T1000 (cell line): ENCODE measurements at places on chromosomes 13 and 19.

- no peak for DNase-seq
Observed at GRCh38 chr13:28489524-28489931, 5.4 kb downstream of the FLT1 start.

- DNase-seq, result no peak
Observed at GRCh38 chr13:23394821-23395220, 38.7 kb downstream of the SACS start.

DNA sequence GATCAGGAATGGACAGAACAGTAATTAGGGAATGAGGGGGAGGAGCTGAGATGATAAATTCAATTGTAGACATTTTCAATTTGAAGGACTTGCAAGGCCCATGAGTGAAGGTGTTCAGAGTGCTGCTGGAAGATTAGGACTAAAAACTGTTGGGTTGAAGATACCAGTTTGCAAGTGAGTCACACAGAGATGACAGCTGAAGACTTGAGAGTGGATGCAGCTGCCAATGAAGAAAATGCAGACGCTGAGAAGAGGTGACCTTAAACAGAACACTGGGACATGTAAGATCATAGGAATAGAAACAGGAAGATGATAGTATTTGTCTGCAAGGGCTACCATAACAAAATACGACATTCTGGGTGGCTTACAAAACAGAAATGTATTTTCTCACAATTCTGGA, 1716.5 kb upstream of the SLC10A2 start:
- no peak for DNase-seq

- DNase-seq, result peak; percentile 66
Observed at GRCh38 chr19:14479975-14480699, 5.0 kb upstream of the PTGER1 start.

DNA sequence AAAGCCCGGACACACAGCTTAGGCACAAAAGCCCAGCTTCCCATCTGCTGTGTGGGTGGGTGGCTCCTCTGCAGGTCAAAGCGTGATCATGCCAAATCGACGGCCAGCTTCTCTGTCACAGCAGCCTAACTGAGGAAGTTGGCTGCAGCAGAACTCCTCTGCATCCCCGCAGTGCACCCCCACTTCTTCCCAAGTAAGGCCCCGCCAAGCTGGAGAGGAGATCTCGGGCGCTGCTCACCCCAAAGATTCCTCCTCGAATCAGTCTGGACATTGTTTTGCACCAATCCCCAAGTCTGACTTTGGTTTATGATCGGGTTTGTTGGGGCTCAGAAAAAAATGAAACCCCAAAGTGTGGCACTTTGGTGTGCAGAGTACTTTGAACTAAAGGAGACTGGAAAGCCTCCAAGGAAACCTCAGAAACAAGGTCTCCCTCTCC, 19.7 kb upstream of the CPB2 start:
- DNase-seq, result no peak

GRCh38 chr13:51048616-51049015, 62.5 kb downstream of the C13orf42 start:
- no peak for DNase-seq

- peak; percentile 61 for DNase-seq
Observed at GRCh38 chr13:110062077-110062776, 244.7 kb downstream of the COL4A1 start.

- no peak for DNase-seq
Observed at GRCh38 chr13:35888981-35889380, 242.2 kb downstream of the DCLK1 start.

- DNase-seq, result no peak
Observed at GRCh38 chr13:79989217-79989661, 351.7 kb downstream of the SPRY2 start.

DNA sequence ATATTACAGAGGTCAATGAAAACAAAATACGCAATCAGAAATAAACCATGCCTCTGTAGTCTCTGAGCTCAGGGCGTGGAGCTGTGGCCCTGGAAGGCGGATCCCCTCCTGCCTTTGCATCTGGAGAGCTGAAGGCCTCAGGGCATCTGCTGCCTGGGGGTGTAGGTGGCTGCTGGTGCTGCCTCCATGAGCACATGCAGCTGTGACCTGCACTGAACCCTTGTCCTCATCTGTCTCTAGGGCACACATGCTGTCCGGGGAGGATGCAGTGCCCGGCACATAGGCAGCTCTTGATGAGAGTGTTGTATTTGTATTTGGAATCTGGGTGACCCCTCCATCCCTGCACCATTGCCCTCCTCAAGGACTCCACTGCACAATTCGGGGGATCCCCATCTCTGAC, 185.7 kb downstream of the TEX29 start:
- DNase-seq, result no peak

DNA sequence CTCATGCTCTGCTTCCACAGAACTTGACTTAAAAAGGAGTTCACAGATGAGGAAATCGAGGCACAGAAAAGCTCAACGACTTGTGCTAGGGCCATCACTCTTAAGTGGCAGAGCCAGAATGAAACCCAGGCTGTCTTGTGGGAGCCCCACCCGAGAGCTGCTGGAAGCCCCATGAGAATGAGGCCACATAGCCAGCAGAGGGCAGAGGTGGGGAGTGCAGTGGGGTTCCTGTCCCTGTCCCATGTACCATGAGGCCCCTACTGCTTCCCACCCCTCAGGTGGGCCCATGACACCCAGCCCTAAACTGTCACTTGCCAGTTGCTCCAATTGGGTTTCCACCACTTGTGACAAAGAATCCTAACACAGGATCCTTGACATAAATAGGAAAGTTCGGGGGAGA, 175.9 kb downstream of the IRS2 start:
- DNase-seq, result no peak

- DNase-seq, result peak; percentile 32
Observed at GRCh38 chr19:49119411-49120324, at the start of gene PPFIA3. Gene PPFIA3, plus strand, starts transcription at chr19:49119544. Its CDS starts 8,330 bp downstream, at chr19:49127874.

DNA sequence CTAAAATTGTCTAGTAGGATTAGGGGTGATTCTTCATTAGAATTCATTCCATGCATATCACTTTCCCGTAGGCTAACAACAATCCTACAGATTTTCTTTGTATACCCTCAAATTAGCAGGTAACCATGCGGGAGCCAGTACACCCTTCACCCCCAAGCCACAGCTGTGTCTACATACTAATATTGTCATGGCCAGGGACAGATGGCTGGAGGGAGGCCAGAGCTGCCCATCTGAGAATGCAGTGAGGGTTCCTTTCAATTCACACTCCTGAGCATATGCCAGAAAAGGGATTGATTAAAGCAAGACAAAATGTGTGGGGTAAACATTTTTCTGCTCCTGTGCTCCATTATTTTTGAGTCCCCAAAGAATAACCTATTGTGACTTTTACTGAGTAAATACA, 68.9 kb downstream of the FREM2 start:
- DNase-seq, result no peak

DNA sequence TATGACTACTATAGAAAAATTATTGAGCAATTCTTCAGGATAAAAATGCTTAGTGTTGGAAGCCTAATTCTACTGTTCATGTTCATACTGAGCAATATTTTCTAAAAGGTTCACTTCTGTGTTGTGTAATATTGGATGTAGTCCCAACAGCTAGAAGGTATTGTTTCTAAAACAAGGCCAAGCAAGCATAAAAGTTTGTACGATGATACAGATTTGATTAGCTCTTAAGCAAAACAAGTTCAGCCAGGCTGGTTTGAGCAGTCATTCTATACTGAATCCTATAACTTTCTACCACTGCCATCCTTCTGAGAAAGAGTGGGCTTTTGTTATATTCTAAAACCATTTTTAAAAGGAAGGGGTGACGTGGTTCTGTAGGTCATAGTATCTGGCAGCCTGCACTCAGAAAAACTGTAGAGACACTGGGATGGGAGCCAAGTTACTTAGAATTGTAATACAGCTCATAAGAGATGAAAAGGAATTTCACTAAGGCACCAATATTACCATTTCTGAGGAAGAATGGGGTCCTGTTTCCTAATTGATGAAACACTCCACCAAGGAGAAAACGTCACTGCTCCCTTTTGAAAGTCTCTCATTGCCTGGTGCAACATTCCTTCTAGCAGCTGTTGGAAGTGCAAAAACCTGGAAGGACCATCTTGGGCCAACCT, 275.0 kb upstream of the DACH1 start:
- DNase-seq, result no peak

GRCh38 chr13:61654481-61654880, 238.8 kb upstream of the PCDH20 start:
- DNase-seq, result no peak

DNA sequence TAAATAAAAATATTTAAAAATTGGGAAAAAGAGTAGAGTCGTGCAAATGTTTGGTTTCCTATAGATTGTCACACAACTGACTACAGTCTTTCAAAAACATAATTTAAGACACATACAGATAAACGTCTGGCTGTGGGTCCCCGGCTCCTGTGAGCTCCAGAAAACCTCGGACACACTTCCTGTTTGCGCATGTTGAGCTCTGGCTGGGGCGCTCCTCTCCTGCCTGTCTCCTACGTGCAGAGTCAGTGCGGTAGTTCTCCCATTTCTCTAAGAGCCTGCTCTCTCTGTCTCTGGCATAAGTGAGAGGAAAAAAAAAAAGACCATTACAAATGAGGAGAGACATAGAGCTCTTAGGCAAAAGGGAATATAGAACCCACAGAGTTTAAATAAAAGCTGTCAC, 128.2 kb upstream of the OBI1 start:
- DNase-seq, result no peak

DNA sequence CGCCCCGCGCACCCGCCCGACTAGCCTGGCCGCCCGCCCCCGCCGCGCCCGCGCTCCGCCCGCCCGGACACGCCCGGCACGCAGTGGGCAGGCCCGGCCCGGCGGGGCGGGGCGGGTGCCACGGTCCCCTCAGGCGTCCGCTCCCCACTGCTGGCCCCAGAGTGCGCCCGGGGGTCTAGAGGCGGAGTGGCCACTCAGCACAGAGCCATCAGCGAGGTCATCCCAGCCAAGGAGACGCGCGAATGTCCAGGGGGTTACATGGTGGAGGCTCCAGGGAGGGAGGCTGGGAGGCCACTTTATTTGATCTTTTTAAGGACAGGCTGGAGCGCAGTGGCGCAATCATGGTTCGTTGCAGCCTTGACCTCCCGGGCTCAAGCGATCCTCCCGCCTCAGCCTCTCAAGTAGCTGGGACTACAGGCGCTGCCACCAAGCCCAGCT, 236 bp upstream of the TINCR start:
- no peak for DNase-seq

DNA sequence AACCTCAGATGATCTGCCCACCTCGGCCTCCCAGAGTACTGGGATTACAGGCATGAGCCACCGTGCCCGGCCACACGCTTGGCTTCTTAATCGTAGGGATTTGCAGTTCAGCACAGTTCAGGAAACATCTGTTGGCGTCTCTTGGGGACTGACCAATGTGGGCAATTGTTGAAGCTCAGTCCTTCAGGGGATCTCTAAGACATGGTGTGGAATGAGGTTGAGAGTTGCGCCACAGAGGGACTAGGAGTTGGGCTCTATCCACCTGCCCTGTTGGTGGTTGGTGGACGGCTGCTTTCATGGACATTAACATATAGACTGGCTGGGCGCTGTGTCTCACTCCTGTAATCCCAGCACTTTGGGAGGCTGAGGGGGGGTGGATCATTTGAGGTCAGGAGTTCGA, 37.3 kb upstream of the SIN3B start:
- no peak for DNase-seq

- DNase-seq, result no peak
Observed at GRCh38 chr19:1110809-1111640, 7.2 kb downstream of the GPX4 start.

DNA sequence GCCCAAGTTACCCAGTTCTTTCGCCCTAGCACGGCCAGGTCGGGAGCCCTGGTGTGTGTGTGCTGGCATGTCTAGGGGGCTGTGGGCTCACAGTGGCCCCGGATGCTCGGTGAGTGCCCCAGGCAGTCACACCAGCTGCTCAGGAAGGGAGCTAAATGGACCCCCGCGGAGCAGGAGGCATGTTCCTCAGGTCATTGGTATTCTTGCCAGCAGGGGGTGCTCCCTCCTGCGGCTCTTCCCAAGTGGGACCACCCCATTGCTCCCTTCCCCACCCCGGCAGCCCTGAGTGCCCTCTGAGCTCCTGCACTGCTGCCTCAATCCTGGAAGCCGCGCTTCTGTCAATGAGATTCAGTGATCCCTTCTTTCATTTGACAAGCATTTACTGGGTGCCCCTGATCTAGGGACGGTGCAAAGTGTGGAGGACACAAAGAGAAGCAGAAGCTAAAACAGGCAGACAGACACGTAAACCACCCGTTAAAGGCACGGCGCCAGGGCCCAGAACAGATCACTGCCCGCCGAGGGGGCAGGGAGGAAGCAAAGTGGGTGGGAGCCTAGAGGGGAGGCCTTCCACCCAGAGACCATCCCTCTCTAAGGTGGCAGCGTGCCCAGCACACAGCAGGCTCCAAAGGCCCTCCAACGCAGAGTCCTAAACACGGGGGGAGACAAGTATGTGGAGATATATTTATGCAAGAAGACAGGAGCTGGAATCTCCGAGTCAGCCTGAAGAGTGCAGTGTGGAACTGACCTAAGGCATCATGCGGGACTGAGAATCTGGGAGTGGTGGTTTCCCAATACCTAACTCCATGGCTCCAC, 5.2 kb upstream of the ADPRHL1 start:
- no peak for DNase-seq

DNA sequence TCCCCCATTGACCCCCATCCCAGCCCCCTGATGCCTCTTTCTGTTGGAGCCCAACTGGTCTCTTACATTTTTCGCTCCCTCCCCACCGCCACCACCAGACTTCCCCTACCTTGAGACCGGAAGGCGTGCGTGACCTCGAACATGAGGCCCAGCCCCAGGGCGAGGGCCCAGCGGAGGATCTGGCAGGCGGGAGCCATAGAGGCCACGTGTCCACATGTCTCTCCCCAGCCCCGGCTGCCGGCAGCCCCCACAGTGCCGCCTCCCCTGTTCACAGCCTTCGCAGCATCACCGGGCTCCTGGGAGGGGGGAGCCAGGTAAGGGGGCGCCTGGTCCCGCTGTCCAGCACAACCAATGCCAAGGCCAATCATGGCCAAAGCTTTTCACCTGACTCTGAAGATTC, 5.0 kb downstream of the ADAMTS10 start:
- no peak for DNase-seq

- no peak for DNase-seq
Observed at GRCh38 chr13:65378943-65379519, 1851.1 kb downstream of the PCDH9 start.

DNA sequence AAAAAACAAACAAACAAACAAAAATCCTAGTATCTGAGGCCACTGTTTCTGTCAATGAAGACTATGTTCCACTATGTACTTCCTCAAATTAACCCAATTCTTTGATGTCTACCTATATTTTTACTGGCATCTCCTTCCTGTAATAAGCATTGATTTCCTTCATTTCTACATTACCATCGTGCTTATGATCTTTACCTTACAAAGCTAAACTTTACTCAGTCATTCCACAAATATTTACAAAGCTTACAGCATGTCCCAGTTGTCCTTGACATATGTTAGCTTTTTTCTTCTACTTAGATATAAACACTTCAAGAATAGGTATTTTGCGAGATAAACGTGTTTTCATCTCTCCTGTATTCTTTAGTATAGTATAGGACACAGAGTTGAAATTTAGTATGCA, 1090.9 kb downstream of the PCDH9 start:
- no peak for DNase-seq

GRCh38 chr19:11397089-11397610, 13.0 kb upstream of the EPOR start:
- no peak for DNase-seq

DNA sequence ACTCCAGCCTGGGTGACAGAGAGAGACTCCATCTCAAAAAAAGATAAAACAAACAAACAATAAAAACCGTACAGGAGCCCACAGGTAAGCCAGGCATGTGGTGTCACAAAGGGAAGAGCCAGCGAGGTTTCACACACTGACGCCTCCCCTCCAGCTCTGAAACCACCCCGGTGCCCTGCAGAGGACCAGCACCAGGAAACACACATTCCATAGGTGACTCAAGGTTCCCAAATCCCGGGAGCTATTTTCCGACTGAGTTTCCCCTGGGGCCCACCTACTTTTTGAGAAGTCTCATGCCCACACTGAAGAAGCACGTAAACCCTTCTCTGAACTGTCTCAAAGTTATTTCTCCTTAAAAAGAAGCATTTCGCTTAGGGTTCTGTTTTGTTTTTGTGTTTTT, 40.3 kb downstream of the RHPN2 start:
- DNase-seq, result no peak
